ENCODE measurements at places on chromosomes 5 and 9.

GRCh38 chr5:139396691-139397090 is 1.8 kb upstream of the PROB1 start:
- DNase-seq = no peak

- peak; percentile 78 for DNase-seq
Measured at GRCh38 chr9:33187519-33188218, 20.5 kb upstream of the B4GALT1 start.

DNA sequence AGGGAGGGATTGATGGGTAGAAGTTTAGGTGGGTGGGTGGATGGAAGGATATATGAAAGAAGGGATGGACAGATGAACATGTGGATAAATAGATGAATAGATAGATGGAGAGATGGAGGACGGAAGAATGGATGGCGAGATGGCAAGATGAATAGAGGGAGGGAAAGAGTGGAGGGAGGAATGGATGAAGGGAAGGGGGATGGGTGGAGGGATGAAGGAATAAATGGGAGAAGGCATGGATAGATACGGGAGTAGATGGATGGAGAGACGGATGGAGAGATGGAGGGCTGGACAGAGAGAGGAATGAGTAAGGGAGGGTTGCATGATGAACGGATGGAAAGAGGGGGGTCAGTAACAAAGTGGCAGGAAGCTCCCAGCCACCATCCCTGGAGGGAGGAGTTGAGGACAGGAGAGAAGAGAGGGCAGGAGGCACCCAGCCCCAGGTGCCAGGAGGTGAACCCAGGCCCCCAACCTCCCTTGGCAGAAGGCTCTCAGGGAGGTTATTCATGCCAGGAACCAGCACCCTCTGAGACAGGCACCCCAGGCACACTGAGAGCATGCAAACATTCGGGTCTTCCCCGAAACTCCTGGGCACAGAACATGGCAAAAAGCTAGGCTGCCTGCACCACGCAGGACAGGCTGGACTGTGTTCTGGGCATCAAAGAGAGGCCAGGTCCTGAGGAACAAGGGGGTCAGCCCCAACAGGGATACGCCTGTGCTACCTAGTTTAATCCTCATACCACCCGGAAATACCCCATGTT is 9.1 kb downstream of the SARDH start:
- no peak for DNase-seq

DNA sequence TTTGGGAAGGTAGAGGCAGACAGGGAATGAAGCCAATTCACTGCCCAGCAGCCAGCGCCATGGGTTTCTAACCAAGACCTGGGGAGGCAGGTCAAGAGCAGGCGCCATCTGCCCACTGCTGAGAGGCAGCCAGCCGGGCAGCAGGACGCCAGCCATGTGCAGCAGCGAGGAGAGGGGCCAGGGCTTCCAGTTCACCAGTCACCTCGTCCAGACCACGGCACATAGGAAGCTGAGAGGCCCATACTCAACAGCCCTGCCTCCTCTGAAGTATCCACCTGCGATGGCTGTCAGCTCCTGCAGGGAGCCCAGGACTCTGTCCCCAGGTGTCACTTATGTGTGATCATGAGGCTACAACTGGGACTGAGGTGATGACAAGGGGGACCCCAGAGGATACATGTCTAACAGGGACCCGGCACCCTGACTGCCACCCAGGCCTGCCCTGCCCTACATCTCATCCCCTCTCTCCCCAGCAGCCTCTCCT is 30.1 kb downstream of the IPPK start:
- no peak for DNase-seq

GRCh38 chr5:135878156-135878620 is 17.5 kb downstream of the IL9 start:
- DNase-seq = no peak
